ENCODE measurements at places on chromosomes 16 and 17. TPM values are rescaled to one million over a fixed set of nuclear protein-coding genes. Genes with fewer than 3 reads are reported as not detected.
A peak's percentile ranks its signal among the peaks of the same experiment; 100 is the strongest.

GRCh38 chr17:46889992-46890564 lies 32.9 kb upstream of the GOSR2 start:
- no peak for DNase-seq

DNA sequence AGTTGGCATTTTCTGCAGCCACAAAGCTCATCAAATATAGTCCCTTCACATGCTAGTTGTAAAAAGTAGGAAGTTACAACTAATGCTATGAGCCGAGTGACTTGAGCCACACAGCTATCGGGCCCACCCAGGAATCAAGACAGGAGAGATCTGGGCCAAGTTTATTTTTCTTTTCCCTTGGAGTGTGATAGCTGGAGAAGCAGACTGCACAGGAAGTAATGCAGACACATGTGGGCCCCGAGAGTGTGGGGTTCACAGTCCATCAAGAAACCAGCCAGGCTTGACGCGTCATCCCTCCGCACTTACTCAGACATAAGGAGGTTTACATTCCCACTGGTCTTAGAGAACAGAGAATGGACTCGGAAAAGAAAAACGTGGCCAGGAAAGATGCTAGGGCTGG lies 403.1 kb upstream of the CDH11 start:
- DNase-seq = peak; percentile 75

DNA sequence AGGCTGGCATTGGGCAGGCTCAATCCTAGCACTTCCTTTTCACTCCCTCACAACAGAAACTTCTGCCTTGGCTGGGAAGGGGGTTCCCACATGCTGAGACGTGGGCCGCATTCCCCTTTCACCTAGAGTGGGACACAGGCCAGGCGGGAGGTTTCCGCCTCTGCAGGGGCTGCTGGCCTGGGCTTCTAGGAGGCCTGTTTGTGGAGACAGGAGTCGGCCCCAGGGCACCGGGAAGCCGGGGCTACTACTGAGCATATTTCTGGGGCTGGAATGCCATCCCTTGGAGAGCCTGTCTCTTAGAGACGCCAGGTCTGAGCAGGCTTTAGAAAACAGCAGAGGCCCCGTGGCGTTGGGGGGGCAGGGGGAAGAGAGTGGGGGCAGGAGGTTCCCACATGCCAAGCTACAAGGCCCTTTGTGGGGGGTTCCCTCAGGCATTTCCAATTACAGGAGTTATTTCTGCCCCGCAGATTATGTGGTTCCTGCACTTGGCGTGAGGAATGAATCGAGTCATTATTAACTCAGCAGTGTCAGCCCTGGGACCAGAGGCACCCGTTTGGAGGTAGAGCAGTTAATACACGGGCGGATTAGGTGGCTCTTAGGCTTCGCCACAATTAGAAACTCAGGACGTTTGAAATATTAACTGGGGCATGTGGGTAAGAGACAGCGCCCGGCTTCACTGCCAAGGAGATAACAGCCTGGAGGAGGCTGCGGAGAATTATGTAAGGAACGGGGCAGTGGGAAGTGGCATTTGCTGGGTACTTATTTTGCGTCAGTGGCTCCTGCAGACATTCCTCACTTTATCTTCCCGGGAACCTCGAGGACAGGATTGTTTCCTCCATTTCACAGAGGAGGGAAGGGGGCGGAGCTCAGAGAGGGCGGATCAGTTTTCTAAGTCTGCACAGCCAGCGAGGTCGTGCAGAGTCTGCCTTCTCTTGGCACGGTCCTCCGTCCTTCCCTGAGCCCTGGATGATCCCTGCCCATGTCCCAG lies 162.5 kb downstream of the MAF start:
- peak; percentile 51 for DNase-seq

- DNase-seq = peak; percentile 88
Measured at GRCh38 chr16:73172241-73172972, 124.5 kb upstream of the ZFHX3 start.

DNA sequence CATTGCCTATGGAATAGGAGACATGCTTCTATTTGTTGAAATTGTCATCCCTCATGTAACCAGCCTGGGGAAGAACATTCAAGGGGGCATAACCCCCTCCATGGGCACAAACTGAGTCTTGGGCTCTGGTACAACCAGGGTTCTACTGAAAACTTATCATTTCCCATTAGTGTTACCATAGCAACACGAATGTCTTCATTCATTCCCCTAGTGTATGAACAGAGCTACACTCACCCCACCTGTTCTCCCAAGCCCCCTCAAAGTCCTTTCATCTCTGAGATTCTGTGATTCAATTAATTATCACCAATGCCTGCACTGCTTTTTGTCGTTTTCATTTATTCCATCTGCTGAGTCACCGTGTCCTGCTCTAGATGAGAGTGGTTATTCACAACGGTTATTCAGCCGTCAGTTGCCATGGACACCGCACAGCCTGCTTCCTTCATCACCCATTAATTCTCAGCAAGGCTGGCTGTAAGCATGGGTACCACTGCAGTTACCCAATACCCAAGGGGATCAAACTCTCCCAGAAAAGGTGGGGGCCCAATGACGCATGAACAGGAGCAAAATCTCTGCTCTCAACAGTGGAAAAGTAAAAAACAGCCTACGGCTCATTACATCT lies 1.6 kb upstream of the GAST start:
- DNase-seq = no peak

- no peak for DNase-seq
Measured at GRCh38 chr16:85735225-85735635, 15.7 kb downstream of the C16orf74 start.

DNA sequence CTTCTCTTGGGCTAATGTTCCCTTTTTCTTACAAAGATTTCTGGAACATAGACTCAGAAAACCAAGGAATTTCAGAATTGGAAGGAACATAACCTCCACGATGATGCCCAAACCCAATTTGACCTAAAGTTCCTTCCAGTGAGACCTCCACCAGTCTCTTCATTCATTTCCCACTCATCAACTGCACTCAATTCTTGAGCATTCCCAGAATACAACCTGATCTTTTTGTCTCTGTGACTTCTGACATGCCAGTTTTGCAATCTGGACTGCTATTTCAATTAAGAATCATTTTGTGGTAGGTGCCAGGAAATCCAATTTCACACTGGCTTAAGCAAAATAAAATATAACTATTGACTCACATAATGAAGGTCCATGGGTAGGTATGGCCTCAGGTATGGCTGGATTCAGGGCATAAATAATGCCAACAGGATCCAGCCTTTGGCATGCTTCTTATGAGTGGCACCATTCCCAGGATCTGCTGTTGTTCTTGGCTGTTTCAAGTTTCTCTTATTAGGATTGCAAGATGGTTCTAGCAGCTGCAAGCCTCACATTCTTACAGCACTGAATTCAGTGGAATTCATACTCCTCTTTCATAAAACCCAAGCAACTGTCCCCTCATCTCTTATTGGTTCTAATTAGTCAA lies 184.3 kb downstream of the HS3ST4 start:
- no peak for DNase-seq

GRCh38 chr17:50559674-50560184 lies 786 bp upstream of the CACNA1G start:
- no peak for DNase-seq

DNA sequence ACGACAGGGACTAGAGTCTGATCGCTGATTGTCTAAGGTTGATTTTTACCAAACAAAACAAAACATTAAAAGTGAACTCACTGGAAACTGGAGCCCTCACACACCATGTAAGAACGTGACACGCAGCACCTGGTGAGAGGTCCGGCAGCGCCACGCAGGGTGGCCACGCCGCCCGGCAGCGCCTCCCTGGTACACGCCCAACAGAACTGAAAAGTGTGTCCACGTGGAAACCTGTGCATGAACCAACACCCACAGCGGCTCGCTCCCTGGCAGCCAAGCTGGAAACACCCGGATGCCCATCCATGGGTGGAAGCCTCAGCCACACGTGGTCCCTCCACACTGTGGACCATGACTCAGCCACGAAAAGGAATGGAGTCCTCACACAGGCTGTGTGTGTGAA lies 9.1 kb downstream of the GALNS start:
- no peak for DNase-seq

DNA sequence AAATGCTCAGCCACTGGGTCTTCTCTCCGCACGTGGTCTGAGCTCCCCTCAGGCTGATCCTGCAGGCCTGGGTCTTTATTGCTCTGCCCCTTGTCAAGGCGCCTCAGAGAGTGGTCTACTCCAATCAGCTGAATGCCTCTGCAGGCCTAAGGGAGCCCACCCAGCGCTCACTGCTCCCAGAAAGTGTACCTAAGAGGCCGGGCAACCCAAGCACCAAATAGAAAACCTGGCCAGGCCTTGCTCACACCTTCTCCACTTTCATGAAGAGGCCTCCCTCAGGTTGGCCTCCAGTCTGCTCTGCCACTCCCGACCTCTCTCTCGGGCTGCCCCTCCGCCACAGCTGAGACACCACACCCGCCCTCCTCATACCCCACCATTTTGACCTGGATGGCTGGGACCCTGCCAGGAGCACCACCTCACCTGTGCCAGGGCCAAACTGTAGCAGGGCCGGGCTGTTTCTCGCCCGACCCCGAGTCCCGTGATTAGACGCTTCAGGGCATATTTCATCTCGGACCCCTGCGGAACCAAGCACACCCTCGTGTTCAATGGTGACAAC lies 665 bp downstream of the MYBBP1A start:
- no peak for DNase-seq

DNA sequence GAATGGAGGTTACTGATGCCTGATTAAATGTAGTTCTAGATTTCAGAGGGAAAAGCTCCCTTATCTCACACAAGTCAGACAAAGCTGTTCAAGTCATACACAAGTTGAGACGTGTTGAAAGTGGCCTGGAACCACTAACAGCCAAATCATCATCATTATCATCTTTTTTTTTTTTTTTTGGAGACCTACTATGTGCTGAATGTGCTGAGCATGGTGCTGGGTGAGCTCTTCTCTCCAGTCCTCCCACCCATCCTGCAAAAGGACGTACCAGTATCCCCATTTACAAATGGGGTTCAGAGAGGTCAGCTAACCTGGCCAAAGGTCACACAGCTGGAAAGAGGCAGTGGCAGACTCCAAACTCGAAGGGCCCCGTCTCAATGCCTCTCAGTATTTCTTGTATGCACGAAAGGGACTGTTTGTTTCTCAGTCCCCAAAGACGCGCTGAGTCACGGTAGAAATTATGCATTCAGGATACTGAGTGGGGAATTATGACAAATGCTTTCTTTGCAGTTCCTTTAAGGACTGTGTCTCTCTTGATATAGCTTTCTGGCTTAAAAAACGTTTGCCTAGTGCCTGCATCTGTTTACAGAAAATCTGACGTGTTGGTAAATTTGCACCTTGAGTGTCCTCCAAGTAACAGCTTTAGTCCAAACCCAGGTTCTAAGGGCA lies 235.5 kb downstream of the XYLT1 start:
- no peak for DNase-seq

GRCh38 chr17:72266112-72266775 lies 145.4 kb downstream of the SOX9 start:
- DNase-seq = peak; percentile 10

DNA sequence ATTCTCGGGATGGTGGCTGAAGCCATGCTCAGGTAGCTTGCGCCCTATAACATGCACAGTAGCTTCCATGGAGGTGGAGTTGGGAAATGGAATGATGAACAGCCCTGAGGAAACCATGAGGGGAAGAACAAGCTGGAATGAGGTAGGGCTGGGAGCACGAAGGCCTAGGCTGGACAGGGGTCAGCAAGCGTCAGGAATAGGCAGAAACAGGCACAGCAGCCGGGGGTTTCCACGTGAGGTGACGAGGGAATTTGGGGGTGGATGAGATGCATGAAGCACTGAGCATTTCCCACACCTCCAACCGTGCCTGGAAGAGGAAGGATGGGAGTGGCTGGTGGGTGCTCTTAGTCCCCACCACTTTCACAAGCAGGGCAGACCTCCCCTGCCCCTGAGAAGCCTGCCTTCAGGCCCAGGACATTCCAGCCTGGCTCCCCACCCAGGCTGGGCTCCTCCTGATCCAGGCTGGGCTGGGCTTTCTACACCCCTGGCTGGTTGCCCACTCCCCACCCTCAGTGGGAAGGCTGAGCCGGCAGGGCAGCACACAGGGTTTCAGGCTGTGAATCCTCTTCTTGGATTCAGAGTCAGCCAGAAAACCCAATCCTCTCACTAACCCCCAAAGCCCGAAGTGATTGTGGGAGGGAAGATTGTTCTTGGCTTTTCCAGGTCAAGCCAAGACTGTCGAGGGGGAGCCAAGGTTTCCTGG lies 21.9 kb downstream of the PLEKHG4 start:
- no peak for DNase-seq

DNA sequence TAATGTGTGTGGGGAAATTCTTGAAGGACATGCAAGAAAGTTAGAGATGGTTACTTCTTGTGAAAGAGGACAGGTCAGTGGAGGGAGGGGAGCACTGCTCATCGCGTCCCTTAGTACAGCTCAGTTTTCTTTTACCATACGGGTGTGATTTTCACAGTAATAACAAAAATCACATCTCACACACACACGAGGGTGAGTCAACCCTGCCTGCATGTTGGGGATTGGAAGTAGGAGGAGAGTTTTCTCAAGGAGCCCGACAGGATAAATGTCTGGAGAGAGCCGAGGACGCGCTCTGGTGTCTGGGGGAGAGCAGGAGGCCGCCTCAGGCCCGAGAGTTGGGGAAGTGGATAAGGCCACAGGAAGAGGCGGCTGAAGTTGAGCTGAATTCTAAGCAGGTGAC lies 16.4 kb downstream of the PLCD3 start:
- DNase-seq = no peak

- no peak for DNase-seq
Measured at GRCh38 chr17:8072729-8073461, 14.6 kb downstream of the ALOX12B start.

GRCh38 chr16:72025404-72026114 lies 17.0 kb downstream of the DHODH start:
- no peak for DNase-seq

GRCh38 chr17:65455972-65456343 lies 105.5 kb downstream of the AXIN2 start:
- peak; percentile 54 for DNase-seq

GRCh38 chr16:868846-869822 lies 68.6 kb upstream of the GNG13 start:
- no peak for DNase-seq

DNA sequence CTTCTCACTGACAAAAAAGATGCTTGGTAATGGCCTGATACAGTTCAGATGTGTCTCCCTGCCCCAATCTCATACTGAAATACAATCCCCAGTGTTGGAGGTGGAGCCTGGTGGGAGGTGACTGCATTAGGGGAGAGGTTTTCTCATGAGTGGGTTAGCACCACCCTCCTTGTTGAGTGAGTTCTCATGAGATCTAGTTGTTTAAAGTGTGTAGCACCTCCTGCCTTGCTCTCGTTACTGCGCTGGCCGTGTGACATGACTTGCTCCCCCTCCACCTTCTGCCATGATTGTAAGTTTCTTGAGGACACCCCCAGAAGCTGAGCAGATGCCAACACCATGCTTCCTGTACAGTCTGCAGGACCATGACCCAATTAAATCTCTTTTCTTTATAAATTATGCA lies 5.0 kb downstream of the TSR1 start:
- DNase-seq = no peak

Gene GAS2L2
- polyA plus RNA-seq = 0.03 TPM

Gene OR2C1
- 1.1 TPM for polyA plus RNA-seq

Gene PIPOX
- 11.0 TPM for polyA plus RNA-seq

Gene HOXB6
- 113 TPM for polyA plus RNA-seq

Gene PYY
- 0.30 TPM for polyA plus RNA-seq

Gene CCDC200
- 7.4 TPM for polyA plus RNA-seq

Gene ALOXE3
- not detected for polyA plus RNA-seq
